ENCODE measurements at places on chromosomes 6 and 20.

GRCh38 chr6:84166395-84166794 lies 61.0 kb downstream of the CEP162 start:
- no peak for DNase-seq

- DNase-seq = no peak
Measured at GRCh38 chr6:47512872-47513271, 35.3 kb downstream of the CD2AP start.

DNA sequence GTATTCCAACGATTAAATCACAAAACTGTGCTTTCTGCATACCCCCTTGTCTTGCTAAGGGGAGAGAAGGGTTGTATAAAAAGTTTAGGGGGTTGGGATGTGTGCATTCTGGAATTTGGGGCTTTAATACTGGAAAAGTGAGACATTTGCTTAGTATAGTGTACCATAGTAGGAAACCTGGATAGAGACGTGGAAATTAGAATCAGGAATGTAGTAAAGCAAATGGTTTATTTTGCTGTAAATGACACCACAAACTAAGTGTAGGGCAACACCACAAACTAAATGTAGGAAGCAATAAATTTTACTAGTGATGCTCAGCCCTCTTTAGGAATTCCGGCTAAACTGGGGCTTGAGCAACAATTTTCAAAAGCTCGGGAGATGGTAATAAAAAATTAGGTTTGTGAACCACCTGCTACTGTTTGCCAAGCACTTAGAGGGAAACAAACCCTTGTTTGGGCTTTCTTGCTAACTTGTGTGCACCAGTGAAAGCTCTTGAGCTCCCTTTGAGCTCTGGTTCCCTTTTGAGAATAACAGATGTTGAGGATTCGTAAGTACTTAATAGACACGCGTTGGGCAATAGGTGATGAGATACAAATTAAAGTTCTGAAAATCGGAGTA lies 13.8 kb downstream of the BRD2 start:
- no peak for DNase-seq

GRCh38 chr20:59775687-59776055 lies 157.8 kb downstream of the SYCP2 start:
- no peak for DNase-seq

GRCh38 chr6:168390749-168391420 lies 50.1 kb upstream of the SMOC2 start:
- no peak for DNase-seq
